ENCODE measurements at places on chromosomes 12 and 14.

GRCh38 chr12:15428632-15429031 is 106.3 kb downstream of the PTPRO start:
- DNase-seq, result no peak

DNA sequence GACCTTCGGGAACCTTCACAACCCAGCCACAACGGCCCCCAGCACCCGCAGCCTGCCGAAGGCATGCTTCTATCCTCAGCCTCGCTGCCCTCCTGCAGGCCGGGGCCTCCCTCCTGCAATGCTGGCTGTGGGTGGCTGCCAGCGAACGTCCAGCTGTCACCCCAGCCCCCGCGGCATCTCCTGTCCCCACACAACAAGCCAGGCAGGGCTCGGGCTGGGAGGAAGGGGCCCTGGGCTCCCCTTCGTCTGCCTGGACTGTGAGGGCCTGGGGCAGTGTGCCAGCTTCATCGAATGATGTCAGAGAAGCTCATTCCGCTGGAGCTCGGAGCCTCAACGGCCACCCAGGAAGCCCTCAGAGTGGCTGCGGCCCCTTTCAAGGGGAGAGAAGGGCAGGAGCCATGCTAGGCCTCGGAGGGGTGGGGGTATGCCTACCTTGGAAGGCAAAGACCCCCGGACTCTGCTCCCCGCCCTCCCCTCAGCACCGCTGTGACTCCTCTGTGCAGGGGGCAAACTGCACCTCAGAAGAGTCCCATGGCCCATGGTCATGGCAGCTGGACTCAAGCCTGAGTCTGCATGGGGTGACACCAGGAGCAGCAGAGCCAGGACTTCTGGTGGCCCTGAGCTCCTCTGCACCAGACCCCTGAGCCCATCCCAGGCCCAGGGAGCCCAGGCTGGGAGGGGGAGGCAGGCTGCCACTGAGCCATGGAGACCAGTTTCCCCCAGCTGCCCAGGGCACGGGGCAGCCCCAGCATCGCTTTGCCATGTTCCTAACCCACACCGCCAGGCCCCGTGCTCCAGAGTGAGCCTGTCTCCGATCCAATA is 24.7 kb upstream of the C14orf180 start:
- no peak for DNase-seq

DNA sequence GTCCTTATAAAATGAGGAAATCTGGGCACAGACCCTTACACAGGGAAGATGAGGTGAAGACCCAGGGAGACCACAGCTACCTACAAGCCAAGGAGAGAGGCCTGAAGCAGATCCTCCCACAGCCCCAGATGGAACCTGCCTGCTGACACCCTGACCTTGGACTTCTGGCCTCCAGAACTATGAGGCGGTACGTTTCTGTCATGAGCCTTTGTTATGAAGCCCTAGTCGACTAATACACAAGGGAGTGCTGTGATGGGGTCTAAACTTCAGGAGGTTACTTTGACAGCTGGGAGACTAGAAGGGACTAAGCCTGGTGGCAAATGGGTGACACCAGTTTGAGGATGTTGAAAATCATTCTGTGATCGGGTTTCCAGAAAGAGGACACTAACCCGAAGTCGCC is 85.0 kb downstream of the RNF34 start:
- DNase-seq, result no peak

- DNase-seq, result no peak
Observed at GRCh38 chr12:89359615-89360014, 7.3 kb upstream of the DUSP6 start.

GRCh38 chr14:65928995-65929394 is 516.5 kb downstream of the FUT8 start:
- no peak for DNase-seq

DNA sequence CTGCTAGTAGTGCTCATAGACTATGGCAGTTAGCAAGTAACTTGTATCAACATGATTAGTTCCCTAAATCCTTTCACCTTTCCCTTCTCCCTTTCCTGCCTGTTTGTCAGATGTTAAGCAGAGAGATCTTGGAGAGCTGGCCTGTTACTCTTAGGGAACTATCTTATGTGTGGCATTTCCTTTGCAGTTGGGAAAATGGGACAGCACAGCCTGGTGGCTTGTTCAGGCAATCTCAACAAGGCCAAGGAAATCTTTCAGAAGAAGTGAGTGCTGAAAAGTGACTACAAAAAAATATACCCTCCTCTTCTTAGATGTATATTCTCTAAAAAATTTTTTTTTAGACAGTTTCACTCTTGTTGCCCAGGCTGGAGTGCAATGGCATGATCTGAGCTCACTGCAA is 7.4 kb downstream of the PARP2 start:
- no peak for DNase-seq

- no peak for DNase-seq
Observed at GRCh38 chr12:39368891-39369290, 74.0 kb downstream of the KIF21A start.

- DNase-seq, result no peak
Observed at GRCh38 chr12:26062006-26062405, 62.8 kb downstream of the BHLHE41 start.

GRCh38 chr14:60002819-60003492 is 83.0 kb downstream of the LRRC9 start:
- no peak for DNase-seq

GRCh38 chr12:118467641-118468305 is 91.4 kb downstream of the SUDS3 start:
- DNase-seq, result no peak

DNA sequence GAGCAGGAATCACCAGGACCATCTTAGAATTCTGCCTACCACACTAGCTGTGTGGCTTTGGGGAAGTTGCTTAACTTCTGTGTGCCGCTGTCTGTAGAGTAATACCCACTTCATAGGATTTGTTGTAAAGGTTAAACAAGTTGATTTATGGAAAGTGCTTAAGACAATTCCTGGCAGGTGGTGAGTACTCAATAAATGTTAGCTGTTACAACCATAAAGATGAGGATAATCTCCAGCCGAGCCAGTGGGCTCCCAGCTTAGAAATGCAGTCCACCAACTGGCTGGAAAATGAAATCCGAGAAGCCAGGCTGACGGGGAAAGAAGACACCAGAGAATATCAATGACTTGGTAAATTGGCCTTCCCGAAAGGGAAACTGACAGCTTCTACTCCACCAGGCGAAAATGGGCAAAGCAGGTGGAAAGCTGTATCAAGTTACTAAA is 173.5 kb downstream of the CHST11 start:
- no peak for DNase-seq

GRCh38 chr12:12872139-12872933 is 19.0 kb upstream of the GPRC5A start:
- DNase-seq, result no peak

GRCh38 chr14:38592764-38593442 is 337.0 kb upstream of the CLEC14A start:
- no peak for DNase-seq

DNA sequence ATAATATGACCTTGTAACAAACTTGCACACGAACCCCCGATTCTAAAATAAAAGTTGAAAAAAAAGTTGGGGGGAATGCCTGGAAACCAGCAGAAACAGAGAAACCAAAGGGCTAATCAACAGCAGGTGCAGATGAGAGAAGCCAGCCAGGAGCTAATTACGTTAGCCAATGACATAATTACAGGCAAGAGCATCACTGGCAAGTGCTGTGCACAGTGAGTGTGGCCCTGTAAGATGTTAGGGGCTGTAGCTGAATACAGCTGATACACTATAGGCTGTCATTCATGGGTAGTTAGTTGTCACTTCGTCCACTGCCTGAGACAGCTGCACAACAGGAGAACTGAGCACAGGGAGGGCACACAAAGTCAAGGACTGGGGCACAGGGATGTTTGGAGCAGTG is 7.3 kb upstream of the FGF23 start:
- DNase-seq, result no peak

DNA sequence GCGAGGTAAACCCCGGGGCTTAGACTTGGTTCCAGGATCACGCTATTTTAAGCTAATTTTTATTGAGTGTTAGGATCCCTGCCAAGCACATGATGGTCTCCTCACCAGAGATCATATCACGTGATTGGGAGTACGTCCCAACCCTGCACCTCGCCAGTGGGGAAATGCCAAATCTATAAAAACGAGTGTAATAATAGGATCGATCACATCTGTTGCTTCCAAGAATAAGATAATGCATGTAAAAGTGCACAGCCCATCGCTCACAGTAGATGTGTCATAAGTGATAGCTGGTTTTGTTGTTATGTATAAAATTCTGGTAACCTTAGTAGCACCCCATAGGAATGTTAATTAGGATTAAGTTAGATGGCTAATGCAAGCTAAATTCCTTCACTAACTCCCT is 581.0 kb upstream of the TMEM132C start:
- DNase-seq, result no peak

DNA sequence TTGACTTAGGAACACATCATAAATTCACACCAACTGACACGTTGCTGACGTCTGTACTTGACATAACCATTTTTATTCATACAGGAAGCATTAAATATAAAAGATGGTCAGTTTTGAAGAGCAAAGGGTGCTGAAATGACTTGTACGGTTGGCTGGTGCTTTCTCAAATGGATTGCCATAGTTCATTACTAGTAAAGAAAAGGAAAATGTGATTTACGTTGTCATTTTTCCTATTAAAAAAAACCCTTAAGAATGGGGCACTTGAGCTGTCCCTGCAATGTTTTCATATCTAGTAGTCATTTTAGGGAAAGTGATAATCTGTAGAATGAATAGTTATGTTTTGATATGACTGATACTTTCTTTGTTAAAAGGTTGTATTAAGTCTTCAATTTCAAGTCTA is 22.5 kb upstream of the MANSC4 start:
- DNase-seq, result no peak

DNA sequence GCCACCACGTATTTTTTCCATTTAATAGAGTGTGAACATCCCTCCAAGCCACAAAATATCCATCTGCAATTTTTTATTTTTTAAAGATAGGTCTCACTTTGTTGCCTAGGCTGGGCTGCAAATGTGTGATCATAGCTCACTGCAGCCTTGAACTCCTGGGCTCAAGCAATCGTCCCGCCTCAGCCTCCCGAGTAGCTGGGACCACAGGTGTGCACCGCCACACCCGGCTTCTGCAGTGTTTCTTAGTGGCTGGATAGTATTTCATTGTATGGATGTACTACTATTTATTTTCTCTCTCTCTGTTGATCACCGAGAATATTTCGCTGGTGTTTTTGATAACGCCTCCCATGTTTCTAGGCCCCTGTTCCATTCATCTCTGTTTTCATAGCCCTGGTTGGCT is 17.5 kb downstream of the MLXIP start:
- no peak for DNase-seq

DNA sequence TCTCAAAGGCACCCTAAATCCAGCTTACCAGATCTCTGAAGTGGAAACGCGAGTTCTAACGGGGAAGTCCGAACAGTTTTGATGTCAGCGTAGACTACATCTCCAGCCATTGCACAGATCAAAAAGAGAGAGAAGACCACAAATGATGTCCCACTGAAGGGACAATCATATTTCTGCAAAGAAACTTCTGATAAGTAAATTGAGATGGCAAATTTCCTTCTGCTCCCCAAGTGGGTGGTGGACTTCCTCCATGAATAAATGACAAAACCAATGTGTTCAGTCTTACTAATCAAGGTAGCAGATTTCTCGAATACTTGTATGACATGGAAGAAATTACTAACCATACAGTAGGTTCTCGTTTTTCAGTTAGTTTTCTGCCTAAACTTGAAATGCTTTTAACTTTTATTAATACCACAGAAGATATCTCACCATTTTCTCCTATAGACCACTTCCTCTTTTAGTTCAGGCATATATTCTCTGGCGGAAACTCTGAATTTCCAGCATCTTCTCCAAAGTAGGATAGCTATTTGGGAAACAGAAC is at the start of gene CLECL1:
TSS of gene CLECL1 (minus strand) at position 177 of the 541 bp plus-strand sequence.
- DNase-seq, result no peak

- no peak for DNase-seq
Observed at GRCh38 chr12:58844161-58844560, 76.1 kb downstream of the LRIG3 start.

- DNase-seq, result no peak
Observed at GRCh38 chr14:102034301-102034700, 52.5 kb downstream of the HSP90AA1 start.

DNA sequence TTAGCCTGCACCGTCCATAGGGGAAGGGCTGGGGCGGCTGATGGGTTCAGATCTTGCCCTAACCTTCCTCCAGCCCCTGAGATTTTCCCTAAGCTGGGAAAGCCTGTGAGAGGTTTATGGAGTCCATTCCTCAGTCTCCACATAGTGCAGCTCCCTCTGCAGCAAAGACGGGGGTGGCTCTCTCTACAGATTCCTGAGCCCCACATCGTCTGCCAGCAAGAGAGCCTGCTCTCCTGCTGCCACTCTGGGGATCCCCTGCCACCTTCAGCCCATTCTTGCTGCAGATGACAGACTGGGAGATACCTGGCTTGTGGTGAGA is 3.1 kb downstream of the SMIM41 start:
- DNase-seq, result no peak

DNA sequence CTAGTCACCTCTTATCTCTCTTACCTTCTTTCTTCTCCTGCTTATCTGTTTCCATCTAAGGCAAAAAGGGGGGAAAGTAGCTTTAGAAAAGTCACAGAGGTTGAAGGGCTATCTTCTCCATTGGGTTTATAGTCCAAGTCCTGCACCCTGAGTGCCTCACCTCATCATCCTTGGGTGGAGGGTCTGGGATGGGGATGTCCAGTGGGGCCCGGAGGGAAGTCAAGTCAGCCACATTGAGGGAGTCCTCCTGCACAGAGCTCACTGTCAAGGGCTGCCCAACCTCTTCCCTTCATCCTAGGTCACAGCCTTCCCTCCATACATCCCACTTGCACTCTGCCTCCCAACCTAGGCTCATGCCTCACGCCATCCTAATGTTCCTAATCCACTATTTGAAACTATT is 1.2 kb downstream of the PSME2 start:
- no peak for DNase-seq

- no peak for DNase-seq
Observed at GRCh38 chr12:27237790-27238771, 6.0 kb upstream of the STK38L start.

DNA sequence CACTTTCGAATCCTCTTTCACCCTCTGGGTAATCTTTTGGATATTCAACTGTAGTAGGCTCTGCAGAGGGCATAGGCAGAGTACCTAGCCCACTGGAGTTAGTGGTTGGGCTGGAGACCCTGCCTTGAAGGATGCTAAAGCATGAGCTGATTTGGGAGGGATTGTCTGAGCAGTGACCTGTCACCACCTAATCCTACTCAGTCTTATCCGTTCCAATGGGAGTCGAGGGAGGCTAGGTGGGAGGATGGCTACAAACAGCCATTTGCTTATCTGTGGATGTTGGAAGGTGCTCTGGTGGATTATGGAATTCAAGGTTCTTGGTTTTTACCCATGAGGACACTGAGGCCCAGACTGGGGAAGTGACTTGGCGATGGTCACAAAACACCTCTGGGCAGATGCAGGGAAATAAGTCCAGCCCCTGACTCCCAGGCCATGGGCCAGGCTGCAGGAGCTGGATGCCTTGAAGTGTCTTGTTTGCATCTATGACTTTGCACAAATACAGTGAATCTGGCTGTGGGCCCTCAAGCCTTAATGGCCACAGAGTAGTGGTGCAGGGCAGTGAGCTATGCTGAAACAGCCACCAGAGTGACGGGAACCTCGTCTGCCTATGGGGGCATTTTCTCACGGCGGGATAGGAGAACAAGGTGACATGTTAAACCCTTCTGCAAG is 3.7 kb downstream of the KMT5A start:
- DNase-seq, result no peak

- DNase-seq, result no peak
Observed at GRCh38 chr14:103456167-103456835, 66.3 kb downstream of the CKB start.

- DNase-seq, result no peak
Observed at GRCh38 chr14:60904381-60904780, 76.5 kb downstream of the TRMT5 start.

- no peak for DNase-seq
Observed at GRCh38 chr12:1618489-1618888, 10.5 kb upstream of the WNT5B start.

GRCh38 chr12:98968896-98969295 is 323.8 kb downstream of the APAF1 start:
- DNase-seq, result no peak
